ENCODE measurements at places on chromosomes 5 and 9.

- no peak for DNase-seq
These were observed 235.1 kb downstream of the GADD45G start for GRCh38 chr9:89839952-89840351.

GRCh38 chr5:53392073-53392472 lies 88.4 kb upstream of the FST start:
- DNase-seq = no peak

- no peak for DNase-seq
These were observed 80.0 kb upstream of the NFIL3 start for GRCh38 chr9:91503673-91504081.

- DNase-seq = no peak
These were observed 34.1 kb downstream of the CFAP77 start for GRCh38 chr9:132443951-132444607.
